ENCODE measurements at places on chromosomes 4 and X.
A peak's percentile ranks its signal among the peaks of the same experiment; 100 is the strongest.

DNA sequence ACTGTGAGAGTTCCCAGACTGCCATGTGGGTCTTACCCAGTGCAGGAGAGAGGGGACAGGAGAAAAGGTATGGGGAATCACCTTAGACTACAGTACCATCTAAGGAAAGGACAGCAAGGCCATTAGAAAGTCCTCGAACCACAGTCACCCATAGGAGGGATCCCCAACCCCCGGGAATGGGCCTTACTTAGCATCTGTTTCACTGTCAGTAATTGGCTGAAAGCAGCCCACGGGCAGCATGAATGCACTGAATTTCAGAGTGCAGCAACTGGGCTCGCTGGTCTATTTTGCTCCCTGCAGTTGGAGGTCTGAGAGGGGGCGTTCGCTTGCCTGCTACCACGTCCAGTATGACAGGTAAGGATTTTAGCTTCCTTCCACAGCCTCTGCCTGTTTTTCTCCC lies 50.4 kb upstream of the KLHL8 start:
- DNase-seq, result no peak

DNA sequence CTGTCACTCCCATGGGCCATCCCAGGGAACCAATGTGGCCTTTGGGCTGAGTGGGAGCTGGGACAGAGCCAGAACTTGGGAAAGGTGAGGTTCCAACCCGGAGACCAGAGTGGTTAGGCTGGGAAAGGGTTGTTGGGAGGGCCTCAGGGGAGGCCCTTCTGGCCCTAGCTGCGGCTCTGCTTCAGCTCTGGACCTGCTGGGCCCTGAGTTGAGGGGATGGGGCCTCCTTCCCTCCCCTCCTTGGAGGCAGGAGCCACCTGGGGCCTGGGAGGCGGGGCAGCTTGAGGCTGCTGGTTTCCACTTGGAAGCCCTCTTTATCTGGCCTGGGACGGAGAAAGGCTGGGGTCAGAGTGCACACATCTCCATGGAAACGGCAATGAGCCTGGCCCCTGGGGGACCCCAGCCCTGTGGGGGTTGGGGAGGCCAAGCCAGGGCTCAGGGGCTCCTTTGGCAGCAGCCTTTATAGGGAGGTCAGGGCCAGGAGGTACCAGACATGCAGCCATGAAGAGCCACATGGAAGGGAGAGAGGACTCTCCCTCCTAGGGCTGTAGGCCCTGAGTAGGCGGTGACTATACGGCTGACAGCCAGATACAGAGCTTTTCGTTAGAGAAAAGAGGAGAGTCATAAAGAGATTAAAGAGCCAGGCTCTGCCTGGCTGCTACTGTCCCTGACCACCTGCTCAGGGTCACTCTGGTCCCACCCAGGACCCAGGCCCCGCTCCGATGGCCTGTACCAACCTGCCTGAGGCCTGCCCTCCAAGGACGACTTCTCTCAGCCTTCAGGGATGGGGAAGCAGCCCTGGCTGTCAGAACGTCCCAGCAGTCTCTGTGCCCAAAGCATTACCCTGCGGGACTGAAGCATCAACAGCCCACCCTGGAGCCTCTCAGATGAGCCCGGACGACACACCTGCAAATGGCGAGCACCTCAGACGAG lies 6.9 kb upstream of the NSD2 start:
- DNase-seq, result peak; percentile 66

GRCh38 chrX:2226906-2227656 lies 273.7 kb downstream of the DHRSX start:
- no peak for DNase-seq

GRCh38 chr4:155543126-155543765 lies 123.4 kb upstream of the GUCY1A1 start:
- DNase-seq, result peak; percentile 31

- no peak for DNase-seq
Observed at GRCh38 chr4:181701894-181702293, 541.3 kb upstream of the TENM3 start.

DNA sequence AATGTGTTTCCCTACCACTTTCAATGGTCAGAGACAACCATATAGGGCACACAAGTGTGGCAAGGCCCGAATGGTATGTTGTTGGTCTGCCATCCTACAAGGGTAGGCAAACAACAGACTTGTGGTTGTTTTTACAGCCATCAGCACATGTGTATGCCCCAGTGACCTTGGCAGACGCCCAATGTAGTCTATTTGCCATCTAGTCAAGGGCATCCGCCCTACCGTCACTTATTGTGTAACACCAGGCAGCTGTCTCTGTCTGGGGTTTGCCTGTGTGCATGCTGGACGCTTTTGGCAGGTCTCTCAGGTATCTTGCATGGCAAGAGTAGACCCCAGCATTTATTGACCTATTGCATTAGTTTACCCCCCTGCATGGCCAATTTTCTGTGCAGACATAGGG lies 1145.5 kb upstream of the POU3F4 start:
- DNase-seq, result no peak

DNA sequence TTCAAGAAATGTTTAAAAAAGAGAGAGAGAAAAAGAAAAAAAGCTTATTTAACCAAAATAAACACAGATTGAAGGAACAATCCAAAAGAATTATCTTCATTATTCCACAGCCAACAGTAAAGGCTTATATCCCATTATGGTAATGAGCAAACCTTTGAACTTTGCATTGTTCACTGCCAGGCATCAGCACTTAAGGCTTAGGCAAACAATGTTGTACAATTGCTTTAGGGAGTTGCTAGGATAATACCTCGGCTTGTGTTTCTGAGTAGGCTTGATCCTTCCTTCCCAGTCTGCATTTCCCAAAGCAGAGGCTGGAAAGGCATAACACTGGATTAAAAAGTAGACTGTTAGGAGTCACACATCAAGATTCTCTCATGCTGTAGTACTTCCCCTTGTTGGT lies 352.7 kb upstream of the IGFBP7 start:
- no peak for DNase-seq
